ENCODE measurements at places on chromosomes 12 and 14.

DNA sequence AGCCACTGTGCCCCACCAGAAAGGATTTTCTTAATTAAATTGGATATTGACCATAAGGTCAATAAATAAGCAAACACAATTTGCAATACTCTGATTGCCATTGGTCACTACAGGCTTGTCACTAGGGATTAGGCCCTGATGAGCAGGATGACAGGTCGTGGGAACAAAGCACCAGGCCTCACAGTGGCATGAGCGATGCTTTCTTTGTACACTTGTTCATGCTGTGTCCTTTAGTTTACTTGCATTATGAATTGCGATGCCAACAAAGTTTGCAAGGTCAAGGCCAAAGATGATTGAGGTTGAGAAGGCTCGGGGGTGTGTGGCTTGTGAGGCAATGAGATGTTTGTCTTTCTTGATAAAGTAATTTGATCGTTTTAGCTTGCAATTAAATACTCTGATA, 136.0 kb downstream of the TTC8 start:
- no peak for DNase-seq

DNA sequence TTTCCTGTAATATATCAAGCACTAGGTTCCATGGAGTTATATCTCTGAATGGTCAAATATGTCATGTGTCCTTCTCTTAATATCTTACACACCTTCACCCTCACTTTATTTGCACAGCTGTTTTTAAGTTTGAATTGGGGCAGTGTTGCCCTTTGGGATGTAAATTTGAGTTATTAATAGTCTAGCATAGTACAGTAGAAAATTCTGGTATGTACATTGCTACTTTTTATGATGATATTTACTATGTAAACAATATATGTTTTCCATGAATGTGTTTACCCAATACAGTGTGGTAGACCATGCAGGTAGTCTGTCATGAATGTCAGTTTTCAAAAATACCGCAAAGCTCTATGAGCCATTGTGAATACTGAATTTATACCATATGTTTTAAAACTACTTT, 50.5 kb downstream of the METTL25 start:
- no peak for DNase-seq

DNA sequence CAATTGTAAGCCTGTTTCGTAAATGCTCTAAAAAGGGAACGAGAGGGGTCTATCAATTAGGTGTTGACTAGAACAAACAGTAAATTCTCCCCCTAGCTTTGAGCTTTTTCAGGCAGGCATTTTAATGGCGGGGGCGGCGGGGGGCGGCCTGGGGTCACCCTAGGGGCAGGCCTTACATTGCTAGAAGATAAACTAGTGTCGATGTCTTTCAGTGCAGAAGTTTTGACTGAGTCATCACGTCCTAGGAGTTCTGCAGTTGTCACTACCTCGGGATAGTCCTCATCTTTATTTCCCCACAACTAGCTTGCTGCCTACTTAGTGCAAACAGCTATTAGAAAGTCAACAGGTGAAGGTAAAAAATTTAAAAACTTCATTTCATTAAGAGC, 1.6 kb downstream of the ATP6V1D start:
- no peak for DNase-seq

DNA sequence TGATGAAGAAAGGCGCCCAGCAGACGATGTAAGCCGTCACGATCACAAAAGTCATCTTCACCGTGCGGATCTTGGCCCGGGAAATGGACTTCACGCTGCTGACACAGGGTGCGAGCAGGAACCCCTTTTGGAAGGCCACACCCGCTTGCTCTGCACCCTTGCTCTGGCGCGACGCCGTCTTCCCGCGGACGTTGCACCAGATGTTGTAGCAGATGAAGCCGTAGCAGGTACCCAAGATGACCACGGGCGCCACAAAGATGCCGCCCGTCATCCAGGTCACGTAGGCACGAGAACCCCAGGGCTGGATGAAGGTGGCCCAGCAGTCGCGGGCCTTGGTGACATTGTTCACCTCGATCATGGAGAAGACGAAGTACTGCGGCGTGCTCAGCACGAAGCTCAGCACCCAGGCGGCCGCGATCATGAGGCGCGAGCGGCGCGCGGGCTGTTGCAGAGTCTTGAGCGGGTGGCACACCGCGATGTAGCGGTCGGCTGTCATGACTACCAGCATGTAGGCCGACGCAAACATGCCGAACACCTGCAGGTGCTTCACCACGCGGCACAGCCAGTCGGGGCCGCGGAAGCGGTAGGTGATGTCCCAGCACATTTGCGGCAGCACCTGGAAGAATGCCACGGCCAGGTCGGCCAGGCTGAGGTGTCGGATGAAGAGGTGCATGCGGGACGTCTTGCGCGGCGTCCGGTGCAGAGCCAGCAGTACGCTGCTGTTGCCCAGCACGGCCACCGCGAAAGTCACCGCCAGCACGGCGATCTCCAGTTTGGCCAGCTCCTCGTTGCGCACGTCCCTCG, 890 bp downstream of the AVPR1A start:
- peak; percentile 33 for DNase-seq

GRCh38 chr14:58944343-58944967, 244.0 kb upstream of the DAAM1 start:
- no peak for DNase-seq

GRCh38 chr14:40099316-40099715, 667.1 kb upstream of the FBXO33 start:
- no peak for DNase-seq

- DNase-seq = peak; percentile 59
Measured at GRCh38 chr14:100486025-100486828, 101.0 kb downstream of the BEGAIN start.

GRCh38 chr14:20686386-20687143, 2.0 kb upstream of the ANG start:
- DNase-seq = no peak

- no peak for DNase-seq
Measured at GRCh38 chr12:102439426-102440405, 40.6 kb downstream of the IGF1 start.

GRCh38 chr12:122003651-122004611, 17.8 kb upstream of the BCL7A start:
- DNase-seq = no peak

GRCh38 chr12:30862486-30862885, 64.1 kb upstream of the TSPAN11 start:
- no peak for DNase-seq

DNA sequence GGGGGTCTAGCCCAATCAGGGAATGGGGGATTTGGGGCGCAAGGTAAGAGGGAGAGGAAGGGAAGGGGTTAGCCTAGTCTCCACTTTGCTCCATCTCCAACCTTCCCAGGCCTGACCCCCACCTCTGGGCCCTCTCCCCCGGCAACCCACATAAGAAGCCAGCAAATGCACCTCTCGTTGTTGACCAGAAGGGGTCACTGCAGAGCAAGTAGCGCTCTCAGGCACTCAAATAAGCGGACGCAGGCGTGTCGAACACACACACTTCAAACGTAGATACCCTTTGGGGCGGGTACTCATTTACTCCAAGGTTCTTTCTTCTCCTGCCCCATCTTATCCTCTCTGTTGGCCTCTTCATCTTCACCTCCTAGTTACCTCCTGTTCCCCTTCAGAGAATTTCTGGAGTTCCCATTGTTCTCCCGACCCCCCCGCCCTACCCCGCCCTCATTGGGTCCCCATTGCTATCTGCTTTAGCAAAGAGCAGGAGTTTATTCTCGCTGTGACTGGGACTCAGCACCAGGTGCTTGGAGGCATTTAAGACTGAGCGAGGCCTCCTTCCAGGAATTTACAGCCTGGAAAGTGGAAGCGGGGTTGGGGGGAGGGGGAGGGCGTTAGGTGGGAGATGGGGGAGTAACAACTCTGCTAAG, 1.5 kb upstream of the SRRM4 start:
- peak; percentile 88 for DNase-seq

DNA sequence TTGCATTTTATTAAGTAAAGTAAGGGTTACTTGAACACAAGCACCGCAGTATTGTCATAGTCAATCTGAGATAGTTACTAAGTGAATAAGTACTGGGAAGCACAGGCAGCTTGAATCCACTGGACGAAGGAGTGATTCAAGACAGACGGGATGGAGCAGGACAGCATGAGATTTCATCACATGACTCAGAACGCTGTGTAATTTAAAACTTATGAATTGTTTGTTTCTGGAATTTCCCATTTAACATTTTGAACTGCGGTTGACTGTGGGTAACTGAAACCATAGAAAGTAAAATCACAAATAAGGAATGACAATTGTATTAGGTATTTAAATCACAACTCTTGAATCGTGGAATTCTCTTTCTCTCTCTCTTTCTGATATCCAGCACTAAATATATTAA, 1630.4 kb upstream of the SEL1L start:
- no peak for DNase-seq

DNA sequence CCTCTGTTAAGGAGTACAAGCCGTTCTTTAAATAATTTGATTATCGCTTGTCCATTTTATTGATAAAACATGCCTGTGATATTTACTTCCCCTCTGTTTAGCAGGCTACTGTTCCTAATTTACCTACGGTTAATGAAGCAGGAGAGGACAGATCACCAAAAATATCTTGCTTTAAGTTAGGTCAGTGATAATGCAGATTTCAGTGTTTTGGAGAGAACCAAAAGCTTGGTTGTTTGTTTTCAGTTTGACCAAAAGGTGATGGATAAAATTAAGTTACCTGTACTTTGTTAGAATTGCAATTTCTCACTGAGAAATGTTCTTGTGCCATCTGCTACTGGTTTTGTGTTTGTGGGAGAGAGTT, 958 bp downstream of the SPATS2 start:
- DNase-seq = no peak

GRCh38 chr12:50550530-50551223, 45.9 kb downstream of the DIP2B start:
- no peak for DNase-seq

DNA sequence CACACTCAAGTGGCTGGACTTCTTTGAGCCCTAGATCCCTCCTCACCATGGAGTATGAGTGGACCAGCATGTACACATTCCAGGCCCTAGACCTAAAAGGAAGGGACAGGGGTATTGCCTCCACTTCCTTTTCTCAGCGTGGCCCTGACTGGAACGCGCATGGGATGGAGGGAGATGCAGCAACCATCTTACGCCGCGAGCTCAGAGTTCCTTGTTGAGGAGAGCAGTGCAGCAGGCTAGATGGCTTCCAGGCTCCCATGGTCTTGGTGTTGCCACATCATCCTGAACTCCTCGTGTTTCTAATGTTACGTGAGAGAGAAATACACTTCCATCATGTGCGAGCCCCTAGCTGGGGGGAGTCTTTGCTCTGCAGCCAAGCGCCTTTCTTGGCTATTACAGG, 61.8 kb upstream of the DIO3 start:
- DNase-seq = no peak

DNA sequence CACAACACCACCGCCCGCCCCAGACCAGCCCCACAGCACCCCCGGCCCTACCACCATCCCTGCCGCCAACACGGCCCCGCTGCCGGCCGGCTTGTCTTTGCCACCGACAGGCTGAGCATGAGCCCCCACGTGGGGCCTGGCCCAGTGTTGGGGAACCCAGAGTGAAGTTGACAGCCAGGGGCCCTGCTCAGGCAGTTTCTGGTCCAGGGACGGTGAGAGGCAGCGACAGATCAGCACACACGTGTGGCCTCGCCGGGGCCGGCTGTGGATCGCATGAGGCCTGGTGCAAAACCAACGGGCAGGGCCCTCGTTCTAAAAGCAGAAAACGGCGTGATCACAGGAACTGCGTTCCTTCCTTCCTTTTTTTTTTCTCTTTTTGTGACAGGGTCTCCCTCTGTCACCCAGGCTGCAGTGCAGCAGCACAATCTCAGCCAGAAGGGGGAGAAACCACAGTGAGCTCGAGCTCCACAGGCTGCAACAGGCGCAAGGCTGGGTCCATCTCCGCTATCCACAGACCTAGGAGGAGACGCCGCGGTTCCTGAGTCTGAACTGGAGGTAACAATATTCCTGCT, 50.5 kb upstream of the FBRSL1 start:
- no peak for DNase-seq

GRCh38 chr12:88946372-88946997, 366.2 kb upstream of the KITLG start:
- peak; percentile 22 for DNase-seq

DNA sequence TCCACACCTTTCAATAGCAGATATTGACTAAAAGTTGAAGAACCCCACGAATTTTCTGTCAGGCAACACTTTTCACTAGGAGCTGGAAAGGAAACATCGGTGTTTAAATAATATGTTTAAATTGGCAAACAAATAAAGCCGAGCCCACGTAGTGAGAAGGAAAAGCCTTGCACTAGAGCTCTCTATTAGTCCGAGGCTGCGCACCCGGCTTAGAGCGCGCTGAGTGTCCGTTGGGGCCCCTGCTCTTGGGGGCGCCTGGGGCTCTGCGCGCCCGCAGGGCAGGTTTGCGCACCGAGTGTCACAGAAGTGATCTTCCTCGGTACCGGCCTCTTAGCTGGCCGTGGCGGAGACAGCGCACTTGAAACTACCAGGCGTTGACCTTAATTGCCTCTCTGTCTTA, 6.4 kb downstream of the TTC6 start:
- no peak for DNase-seq

GRCh38 chr12:57796996-57797395, 14.4 kb downstream of the TSFM start:
- DNase-seq = no peak

DNA sequence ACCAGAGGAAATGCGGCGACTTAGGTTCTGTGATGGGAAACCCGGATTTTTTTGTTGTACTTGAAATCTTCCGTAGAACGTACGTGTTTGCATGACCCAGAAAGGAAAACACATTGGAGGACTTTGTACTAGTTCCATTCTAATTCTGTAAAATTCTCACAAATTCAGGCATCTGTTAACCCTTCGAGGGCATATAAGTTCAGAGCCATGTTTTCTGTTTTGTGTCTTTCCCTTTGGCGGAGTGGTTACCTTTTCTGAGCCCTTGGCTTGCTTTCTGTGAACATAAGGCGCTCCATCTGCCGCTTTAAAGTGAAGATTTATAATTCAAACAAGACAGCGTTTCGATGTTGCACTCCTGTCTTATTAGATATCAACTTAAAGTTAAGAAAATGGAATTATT, 34.2 kb downstream of the BICD1 start:
- DNase-seq = peak; percentile 40

DNA sequence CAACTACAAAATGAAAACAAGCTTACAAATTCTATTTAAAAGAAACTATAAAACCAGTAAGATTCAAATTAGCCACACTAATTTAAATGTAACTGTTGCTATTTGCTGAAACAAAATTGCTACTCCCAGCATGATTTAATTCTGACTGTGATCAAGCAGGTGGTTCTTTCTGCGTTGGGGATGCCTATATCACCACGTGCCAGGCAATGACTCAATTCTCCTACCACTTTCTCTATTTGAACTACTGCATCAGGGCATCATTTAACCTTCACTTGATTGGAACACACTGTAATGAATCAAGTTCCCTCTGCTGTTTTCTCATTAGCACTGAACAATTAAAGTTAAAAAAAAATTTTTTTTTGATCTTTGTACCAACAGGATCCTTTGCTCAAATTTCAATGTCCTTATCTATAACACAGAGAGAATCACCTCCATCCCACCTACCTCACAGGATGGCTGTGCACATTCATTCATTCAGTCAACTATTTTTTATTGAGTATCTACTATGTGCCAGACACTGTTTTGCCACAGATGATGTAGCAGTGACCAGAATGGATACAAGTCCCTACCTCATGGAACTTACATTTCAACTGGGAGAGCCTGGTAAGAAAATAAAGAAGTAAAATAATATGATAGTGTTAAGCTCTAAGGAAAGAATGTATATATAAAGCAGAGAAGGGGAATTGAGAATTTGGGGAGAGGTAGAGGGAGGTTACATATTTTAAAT, 8.0 kb upstream of the ACTN1 start:
- DNase-seq = no peak

GRCh38 chr12:12919666-12920435, 28.5 kb downstream of the GPRC5A start:
- DNase-seq = no peak

All from D341Med (cell line).